ENCODE measurements at places on chromosomes 6 and 20.

DNA sequence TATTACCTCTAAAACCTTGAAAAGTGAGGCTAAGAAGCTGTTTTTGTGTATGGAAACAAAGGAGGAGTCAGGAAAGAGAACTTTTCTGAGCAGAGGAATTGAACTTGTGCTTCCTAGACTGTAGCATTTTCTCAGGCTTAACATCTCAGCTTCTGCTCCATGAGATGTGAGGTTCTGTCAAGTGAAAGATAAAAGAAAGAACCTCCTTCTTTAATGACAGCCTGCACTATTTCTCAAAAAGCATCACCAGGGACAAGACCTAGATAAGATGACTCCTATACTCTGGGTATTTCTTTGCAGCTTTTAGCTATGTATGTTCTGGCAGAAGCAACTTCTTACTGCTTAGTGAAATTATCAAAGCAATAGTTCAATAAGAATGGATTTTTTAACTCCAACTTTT lies 87.6 kb upstream of the KCNQ5 start:
- no peak for DNase-seq

DNA sequence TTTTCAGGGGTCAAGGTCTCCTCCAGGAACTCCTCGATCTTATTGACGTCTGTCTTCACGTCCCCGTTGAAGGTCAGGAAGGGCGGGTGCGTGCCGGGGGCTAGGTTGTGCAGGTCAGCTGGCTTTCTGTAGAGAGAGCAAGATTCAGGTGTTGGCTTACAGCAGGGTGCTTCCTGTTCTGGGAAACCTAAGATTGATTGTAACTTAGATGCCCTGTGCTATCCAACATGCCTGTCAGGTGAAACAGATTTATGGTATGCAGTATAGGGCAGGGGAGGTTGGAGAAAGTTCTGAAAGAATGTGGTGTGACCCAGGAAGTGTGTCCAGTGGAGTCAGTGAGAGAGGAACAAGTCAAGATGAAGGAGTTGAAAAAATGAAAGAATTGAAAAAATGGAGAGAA lies 66.4 kb downstream of the CLIC5 start:
- no peak for DNase-seq

DNA sequence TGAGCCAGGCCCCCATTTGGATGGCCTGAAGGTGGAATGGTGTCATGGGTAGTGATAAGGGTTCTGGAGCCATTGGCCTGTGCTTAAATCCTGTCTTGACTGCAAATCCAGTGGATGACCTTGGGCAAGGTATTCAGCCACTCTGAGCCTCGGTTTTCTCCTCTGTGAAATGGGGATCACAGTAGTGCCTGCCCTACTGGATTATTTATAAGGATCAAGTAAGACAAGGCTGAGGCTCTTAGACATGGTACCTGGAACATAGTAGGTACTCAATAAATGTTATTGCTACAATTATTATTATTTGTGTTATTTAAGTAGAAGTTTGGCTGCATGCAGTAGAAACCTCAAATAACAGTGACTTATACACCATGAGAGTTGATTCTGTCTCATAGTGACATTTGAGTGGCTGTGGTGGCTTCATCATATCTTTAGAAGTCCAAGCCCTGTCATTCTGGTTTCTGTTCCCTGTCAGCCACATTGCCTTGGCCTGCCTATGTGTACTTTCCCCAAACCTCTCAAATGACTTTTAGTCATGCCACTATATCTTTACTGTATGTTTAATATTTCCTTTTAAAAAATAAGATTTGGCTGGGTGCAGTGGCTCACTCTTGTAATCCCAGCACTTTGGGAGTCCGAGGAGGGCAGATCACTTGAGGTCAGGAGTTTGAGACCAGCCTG lies 37.6 kb upstream of the CHMP4B start:
- DNase-seq = no peak

DNA sequence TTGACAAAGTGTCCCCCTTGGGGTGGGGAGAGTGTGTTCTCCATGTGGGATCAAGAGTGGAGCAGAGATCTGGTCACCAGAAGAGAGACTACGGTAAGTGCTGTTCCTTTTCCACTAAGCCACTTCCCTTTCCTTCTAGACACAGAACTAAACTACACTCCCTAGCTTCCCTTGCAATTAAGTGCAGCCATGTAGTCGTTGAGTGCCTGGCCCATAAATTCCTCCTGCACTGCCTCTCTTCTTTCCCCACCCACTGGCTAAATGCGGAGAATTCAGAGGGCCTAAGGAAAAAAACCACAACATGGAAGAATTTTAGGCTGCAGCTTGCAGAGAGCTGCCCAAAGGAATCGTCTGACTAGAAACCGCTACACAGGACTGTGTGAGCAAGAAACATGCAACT lies 1.5 kb downstream of the WDR27 start:
- no peak for DNase-seq

DNA sequence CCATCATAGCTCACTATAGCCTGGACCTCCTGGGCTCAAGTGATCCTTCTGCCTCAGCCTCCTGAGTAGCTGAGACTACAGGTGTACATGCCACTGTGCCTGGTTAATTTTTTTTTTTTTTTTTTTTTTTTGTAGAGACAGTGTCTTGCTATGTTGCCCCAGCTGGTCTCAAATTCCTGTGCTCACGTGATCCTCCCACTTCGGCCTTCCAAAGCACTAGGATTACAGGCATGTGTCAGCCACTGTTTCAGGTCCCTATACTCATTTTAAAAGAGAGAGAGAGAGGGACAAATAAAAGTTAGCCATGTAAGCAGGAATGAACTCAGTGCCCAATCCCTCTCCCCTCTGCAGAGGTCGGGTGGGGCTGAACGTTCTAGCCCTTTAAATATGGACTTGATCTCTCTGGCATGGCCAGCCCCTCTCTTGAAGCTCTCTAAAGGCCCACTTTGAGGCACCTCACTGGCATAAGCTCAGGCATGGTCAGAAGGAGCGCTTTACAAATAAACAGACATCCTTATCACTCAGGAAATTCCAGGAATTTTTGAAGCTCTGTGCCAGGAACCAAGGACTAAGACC lies 9.0 kb upstream of the SERPINB1 start:
- no peak for DNase-seq

GRCh38 chr6:15073344-15073789 lies 172.5 kb upstream of the JARID2 start:
- DNase-seq = no peak

GRCh38 chr6:7151381-7151780 lies 43.6 kb downstream of the RREB1 start:
- DNase-seq = no peak

DNA sequence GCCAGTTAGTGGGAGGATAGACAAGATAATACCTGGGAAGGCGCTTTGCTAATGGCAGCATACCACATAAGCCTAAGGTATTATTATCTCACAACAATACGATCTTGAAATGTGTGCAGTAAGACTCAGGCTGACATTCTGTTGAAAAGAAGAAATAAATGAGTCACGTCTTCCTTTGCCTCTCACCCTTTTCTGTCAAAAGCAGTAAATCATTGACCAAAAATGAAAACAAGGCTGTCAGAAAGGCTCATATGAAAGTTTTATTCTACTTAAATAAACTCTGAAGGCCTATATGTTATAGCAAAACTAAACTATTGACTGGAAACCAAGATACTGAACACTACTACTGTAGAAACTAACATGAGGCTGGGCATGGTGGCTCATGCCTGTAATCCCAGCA lies 43.1 kb upstream of the IL20RA start:
- DNase-seq = no peak

DNA sequence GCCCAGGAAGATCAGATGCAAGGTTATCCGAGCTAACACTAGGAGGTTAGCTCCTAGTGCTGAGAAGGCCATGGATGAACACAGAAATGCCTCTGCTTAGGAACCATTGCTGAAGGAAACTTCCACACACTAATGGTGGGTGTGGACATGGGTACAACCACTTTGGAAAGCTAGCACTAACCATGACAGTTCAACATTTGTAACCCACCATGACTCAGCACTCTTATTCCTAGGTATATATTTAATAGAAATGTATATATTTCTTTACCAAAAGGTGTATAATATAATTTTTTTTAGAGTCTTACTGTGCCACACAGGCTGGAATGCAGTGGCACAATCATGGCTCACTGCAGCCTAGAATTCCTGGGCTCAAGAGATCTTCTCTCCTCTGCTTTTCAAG lies 85.3 kb upstream of the BTBD3 start:
- DNase-seq = no peak

DNA sequence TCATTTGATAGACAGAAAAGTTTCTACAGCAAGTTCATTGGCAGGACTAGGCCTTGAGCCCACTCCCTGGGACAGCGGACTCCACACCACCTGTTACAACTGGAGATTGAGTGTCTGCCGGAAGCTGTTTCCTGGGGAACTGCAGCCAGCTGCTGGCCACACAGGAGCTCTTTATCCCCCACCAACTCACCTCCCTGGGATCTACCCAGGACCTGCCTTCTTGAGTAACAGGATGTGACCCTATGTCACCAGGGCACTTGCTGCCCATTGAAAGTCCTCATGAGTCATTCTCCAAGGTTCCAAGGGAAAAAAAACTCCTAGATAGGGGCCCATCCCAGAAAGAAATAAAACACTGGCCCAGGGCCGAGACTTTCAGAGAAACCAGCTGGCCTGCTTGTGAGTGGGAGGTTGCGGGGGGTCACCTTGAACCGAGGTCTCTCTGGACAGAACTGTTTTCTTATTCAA lies 37.4 kb upstream of the SLC9A8 start:
- DNase-seq = peak; percentile 35

GRCh38 chr6:116783852-116784251 lies 18.3 kb upstream of the FAM162B start:
- DNase-seq = no peak

DNA sequence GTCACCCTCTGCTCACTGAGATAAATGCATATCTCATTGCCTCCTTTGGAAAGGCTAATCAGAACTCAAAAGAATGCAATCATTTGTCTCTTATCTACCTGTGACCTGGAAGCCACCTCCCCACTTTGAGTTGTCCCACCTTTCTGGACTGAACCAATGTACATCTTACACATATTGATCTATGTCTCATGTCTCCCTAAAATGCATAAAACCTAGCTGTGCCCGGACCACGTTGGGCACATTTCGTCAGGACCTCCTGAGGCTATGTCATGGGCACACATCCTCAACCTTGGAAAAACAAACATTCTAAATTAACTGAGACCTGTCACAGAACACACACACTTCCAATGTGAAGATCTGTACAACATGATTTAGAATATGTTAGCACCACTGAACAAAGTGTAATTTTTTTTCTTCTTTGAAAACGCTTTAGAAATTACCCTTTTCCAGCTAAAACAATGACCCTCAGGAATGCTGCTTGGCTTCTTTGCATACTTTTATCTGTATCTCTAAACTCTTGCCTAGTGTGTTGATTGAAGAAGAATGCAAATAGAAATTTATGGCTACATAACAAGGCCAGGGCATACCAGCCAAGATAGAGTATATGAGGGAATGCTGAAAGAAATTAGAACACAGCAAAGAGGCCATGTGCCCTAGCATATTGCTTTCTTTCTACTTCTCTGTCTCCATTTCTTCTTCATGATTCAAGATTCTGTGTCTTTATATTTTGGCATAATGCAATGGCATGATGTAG lies 84.6 kb upstream of the DST start:
- no peak for DNase-seq

DNA sequence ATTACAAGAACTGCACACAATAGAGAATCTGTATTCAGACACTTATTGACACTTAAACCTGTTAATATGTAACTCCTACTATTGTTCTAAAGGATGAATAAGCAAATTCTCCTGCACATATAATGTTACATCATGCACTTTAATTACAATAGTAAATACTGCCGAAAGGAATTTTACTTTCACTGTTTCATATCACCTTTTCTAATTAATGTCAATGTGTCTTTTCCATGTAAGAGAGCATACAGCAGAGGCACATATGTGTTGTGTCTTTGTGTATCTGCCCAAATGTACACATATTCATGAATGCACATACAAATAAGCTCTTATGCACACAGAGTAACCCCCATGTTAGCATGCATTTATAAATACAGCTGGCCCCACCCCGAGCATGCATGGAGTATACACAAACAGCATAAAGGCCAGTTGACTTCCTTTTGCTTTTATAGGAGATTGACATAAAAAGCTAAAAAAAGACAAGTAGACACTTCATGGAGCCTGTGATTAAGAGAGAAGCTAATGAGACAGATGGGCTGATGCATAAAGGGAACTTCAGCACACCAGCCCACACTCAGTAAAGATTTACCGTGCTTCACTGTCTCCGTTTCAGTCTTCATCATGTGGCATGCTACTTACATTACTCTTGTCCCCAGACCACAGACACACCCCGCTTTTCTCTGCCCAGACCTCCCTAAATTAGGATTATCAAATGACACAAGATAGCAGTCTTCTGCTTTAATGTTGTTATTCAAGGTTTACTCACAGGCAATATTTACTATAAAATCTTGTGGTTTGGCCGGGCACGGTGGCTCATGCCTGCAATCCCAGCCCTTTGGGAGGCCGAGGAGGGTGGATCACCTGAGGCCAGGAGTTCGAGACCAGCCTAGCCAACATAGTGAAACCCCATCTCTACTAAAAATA lies 184.6 kb downstream of the ATXN1 start:
- DNase-seq = no peak

DNA sequence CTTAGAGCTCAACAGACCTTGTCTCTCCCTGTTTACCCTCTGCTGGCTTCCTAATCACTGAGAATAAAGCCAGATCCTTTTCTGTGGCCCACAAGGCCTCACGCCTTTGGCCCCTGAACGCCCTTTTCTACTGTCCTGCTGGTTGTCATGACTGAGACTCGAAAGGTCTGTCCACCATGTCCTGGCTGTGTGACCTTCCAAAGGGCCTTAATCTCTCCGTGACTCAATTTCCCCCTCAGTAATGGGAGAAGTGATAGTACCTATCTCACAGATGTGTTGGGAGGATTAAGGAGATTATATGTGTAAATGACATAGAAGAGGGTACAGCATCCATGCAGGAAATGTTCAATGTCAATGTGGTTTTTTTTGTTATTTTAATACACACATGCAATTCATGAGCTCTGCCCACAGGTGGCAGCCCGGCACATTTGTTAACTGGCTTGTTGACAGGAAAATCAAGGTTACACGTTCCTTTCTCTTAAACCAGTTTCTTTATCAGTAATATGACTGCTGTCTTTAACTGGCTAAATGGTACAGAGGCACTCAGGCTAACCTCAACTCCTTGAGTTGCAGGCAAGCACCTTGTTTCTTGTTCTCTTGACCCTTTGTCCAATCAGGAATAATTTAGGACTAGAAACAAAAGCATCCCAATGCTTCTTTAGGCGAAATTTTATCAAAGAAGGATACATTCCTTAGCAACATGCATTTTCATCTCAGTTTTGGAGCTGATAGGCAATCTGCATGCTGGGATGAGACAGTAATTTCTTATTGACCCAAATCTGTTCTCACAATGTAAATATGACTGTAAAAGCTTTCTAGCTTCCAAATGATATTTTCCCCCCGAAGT lies 16.6 kb downstream of the SLC22A1 start:
- peak; percentile 71 for DNase-seq

Data from body of pancreas (tissue), 4 donors.